Fibroblast of upper back skin (primary cell): ENCODE measurements at places on chromosomes 5 and 9.

GRCh38 chr5:95446560-95447221 lies 55.5 kb downstream of the FAM81B start:
- peak; percentile 56 for DNase-seq

- no peak for DNase-seq
Observed at GRCh38 chr9:127979333-127980059, 1.3 kb downstream of the EEIG1 start.

DNA sequence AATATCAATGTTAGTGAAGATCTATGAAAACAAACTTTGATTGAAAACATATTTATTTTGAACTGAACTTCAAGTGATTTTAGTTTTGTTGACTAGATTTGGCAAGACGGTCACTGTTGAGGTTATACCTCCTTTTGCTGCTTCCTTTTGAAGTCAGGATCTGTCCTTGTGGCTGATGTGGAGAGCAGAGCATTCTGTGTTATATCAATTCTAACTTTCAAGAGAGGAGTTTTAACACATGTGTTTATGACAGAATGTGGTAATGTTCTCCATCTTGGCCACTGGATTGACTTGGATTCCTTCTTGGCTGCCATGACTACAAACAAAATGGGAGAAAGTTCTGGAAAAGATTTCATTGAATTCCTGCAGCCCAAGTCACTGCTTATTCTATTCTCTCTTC lies 104.0 kb upstream of the ACTBL2 start:
- DNase-seq, result no peak

DNA sequence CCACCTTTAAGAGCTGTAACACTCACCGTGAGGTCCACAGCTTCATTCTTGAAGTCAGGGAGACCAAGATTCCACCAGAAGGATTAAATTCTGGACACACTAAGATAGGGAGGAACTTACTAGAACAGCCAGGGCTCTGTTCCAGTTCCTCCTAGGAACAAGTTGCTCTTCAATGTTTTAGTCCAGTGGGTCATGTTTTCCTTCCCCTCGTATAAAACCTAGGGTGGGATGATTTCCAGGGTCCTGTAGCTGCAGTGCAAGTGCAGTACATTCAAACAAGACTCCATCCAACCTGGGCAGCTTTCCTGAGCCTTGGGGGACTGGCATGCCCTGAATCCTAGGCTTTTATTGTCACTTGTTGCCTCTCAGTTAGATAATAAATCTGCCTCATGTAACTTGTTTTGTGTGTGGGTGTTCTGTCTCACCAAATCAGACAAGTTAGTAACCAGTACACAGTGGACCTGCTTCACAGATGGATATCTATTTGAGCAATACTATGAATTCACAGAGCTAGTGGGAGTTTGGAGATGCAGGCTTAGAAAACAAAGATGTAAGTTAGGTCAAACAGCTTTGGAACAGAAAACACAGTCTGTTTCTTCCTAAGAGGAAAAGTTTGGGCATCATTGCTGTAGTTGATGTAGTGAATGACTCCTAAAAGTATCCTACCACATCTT lies 405.6 kb downstream of the GABRG2 start:
- DNase-seq, result no peak

- DNase-seq, result peak; percentile 35
Observed at GRCh38 chr9:135914921-135915320, 7.6 kb upstream of the CAMSAP1 start.

DNA sequence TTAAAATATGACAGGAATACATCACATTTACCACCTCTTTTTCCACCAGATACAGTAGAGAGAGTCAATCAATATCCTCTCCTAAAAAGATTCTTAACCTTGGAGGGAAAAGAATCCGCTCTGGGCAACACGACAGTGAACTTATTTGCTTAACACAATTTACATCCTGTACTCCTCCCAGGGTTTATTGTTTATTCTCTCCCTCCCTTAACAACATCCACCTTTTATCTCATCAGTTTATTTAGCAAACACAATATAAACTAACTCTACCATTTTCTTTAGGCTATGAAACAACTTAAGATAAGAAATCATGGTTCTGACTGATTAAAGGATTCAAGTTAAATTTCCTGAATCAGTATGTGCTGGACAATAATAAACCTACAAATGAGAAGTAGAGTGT lies 50.9 kb downstream of the CERT1 start:
- DNase-seq, result no peak

DNA sequence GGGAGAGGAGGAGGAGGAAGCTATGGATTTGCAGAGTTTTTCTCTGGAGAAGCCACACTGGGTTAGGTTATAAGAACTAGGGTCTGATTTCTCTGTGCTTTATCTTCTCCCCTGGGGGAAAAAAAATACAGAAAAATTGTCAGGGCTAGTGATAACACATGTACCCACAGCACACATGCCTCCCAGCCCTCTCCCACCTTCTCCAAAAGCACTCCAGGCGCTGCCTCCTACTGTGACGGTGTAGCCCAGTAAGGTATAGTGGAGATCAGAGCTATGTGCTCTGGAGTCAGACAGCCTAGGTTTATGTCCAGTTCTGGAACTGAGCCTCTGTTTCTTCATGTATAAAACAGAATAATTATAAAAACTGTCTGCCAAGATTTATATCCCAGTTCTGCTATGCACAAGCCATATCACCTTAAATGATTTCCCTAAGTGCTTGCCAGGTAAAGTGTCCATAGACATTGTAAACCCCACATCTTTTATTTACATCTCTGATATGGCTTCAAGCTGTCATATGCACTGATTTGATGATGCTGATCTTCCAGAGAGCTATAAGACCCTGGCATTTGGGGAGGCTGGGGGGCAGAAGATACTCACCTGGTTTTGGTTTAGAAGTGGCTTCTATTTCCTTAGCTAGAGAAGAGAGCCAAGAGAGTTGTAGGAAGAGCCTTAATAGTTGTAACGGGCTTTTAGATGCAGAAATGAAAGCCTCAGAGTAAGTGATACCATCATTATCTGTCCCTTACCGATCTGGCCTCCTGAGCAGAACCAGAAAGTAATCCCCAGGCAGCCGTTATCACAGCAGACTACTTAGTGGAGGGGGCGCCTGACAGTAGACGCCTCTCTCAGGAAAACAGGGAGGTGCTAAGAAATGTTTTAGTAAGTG lies 7.6 kb downstream of the SLC1A3 start:
- DNase-seq, result no peak

DNA sequence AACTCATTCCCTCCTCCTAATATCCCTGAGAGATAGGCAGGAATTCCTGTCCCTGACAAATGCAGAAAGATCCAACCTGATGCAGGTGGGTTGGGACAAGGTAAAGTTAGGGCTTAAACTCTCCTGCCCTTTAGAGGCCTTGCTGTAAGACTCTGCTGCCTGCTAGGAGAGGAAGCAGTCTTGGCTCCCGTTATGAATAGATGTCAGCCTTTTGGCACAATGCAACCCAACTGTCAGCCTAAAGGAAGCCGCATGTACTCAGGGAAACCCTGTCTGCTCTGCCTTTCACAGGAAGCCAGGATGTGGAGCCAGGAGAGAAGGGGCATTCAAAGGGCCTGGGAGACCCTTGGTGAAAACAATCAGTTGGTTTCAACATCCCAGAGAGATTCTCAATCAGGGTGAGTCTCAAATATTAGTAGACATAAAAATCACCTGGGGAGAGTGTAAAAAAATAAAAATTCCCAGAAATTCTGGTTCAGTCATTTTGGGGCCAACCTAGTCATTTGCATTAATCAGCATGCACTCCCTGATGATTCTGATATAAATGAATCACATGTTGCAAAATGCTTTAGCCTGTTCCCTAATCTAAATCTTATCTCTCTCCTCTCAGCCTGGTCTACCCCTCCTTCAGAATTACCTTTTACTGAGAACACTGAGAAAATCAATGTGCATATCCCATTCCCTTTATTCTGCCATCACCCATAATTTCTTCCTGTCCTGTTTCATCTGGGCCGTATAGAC lies 136.2 kb upstream of the TRIM32 start:
- peak; percentile 59 for DNase-seq

- DNase-seq, result no peak
Observed at GRCh38 chr5:3297853-3298252, 297.8 kb upstream of the IRX1 start.

DNA sequence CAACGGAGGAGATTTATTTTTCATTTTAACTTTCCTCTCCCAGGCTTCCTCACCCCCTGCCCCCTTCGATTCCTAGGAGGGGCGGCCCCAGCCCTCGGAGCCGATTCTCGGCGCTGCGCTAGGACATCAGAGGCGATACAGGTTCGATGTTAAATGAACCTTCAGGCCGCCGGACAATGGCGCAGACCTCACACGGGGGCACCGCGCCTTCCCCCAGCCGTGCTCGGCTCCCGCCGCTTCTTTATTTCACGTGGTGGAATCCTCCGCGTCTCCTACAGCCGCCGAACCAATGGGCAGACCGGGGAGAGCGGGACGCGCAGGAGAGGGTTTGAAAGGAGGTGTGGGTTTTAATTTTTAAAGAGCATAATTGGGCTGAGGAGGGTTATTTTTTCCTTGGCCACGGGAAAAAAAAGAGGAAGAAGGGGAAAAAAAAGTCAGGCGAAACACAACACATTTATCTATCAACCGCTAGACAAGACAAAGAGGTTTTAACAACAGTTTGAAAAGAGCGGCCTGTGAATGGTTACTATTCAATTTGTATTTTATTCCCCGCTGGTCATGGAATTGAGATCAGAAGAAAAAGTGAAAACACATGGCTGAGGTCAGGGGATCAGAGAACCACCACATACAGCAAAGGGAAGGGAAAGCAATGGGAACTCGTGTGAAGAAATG lies 126.8 kb downstream of the TMEM174 start:
- peak; percentile 78 for DNase-seq
